ENCODE measurements at places on chromosomes 16 and 17.

DNA sequence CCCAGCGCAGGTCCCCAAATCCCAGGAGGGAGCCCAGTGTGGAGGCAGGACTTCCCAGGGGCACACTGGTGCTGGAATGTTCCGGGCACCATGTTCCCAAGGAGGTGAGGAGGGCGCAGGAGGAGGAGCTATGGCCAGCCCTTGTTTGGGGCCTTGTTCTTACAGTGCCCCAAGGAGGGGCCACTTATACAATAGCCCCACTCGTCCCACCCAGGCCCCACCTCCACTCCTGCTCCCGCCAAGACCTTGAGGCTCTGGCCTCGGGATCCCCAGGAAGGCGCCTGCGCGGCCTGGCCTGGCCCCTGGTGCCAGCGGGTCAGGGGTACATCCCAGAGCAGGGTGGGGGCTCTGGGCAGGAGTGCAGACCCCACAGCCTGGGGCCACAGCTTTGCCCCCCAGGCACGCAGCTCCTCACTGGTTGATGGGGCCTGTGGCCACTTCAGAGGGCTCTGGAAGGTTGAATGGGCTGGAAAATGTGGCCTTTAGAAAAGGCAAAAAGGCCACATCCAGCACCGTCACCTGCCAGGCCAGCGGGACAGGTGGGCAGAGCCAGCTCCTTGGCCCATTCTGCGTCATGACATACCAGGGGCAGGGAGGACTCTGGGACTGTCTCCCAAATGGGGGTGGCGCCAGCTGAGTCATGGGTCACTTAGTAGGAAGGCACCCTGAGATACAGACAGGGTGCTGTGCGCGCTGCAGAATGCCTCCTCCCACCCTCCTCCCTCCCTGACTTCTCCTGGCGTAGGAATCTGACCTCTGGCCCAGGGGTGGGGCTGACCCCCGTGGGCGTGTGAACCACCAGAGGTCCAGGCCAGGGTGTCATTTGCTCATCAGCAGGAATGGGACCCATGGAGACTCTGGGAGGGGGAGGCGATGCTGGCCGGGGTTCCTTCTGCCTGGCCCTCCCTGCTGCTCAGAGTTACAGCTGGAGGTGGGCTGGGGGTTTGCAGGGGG, 32.3 kb upstream of the PVALEF start:
- DNase-seq = no peak

- no peak for DNase-seq
Measured at GRCh38 chr17:59341922-59342321, 10.5 kb downstream of the YPEL2 start.

GRCh38 chr17:71941920-71942319, 178.9 kb upstream of the SOX9 start:
- DNase-seq = no peak

GRCh38 chr16:87334651-87335624, 17.7 kb upstream of the C16orf95 start:
- DNase-seq = no peak

GRCh38 chr17:75888484-75888883, 8.3 kb downstream of the TRIM65 start:
- no peak for DNase-seq

- no peak for DNase-seq
Measured at GRCh38 chr17:4319221-4319620, 47.3 kb downstream of the UBE2G1 start.

DNA sequence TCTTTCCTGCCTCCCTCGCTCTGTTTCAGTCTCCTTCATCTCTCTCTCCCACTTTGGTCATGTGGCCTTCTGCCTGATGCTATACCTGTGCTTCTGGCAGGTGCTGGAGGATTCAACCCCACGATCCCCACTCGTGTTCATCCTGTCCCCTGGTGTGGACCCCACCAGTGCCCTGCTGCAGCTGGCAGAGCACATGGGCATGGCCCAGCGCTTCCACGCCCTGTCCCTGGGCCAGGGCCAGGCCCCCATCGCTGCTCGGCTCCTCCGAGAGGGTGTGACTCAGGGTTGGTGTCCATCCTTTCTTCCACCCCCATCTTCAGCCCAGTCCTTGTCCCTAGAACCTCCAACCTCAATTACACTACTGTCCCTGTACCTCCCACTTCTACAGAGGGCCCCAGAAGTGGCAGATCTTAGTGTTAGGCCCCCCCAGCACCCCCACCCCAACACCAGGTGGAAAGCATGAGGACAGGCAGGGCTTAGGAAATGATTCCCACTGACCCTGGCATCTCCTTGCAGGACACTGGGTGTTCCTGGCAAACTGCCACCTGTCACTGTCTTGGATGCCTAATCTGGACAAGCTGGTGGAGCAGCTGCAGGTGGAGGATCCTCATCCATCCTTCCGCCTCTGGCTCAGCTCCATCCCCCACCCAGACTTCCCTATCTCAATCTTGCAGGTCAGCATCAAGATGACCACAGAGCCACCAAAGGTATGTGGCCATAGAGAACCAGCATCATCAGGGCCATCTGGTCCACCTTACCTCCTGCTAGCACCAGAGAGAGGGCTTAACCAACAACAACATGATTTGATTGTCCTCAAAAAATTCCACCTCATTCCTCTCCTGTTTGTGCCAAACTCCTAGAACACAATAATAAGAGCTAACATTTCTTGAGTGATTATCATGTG, 9.7 kb upstream of the KDM6B start:
- DNase-seq = no peak

GRCh38 chr16:50942143-50942542, 200.3 kb downstream of the CYLD start:
- DNase-seq = no peak

- no peak for DNase-seq
Measured at GRCh38 chr17:41296846-41297245, 5.8 kb downstream of the KRTAP29-1 start.

DNA sequence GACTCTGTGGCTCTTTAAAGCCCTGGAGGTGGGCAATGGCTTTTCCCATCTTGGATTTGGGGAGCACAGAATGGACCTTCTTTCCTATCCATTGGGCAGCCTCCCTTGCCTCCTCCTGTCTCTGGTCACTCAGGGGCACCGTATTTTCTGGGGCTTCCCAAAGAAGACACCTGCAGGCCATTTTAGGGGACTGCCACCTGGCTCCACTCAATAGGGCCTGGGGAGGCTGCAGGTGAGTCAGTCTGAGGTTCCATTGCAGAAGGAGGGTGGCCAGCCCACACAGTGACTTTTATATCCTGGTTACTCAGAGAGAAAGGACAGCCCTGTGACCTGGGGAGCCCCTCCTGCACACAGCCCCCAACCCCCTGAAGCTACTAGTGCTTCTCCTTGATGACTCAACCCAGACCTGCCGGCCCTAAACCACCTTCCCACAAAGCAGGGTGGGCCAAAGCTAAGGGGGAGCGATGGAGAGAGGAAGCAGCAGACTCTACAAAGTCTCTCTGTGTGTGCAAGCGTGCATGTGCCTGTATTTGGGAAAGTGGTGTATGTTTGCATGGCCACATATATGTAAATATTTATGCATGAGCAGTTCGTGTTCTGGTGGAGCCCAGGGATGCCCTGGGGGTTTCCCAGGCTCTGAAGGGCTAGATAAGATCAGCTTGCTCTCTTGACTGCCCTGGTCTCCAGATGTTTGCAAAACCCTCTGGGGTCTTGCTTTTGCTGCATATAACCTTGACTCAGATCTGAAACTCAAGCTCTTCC, 5.0 kb downstream of the CX3CL1 start:
- DNase-seq = peak; percentile 58

DNA sequence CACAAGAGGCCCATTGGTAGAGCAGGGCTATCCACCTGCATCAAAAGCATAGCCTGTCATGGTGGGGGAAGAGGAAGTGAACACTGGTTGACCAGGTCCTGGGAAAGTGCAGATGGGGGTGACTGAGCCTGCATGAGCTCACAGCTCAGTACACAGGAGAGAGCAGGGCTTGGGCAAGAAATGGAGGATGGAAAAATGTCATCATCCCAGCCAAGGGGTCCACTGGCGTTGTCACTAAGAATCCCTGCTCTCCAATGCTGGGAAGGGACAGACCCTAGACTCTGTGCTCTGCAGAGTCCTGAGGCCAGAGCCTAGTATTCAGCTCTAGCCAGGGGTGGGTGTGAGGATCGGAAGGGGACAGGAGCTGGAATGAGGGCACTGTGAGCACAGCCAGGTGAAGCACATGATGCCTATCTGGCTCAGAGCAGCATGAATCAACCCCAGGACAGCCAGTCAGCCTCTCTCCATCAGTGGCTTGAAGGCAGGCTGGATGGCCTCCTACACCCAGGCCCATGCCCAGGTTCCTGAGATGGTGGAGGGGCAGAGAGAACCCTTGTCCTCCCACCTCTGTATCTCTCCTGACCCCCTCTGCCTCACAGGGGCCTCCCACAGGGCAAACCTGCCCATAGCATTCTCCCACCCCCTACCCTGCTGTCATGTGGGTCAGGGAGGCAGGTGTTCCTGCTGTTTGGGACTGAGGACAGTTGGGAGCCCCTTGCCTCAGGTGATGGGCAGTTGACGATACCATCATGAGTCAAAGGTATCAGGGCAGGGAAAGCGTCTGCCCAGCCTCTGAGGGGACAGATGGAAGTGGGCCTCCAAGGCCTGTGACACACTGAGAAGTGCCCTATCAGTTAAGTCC, 13.8 kb upstream of the CTCF start:
- no peak for DNase-seq

DNA sequence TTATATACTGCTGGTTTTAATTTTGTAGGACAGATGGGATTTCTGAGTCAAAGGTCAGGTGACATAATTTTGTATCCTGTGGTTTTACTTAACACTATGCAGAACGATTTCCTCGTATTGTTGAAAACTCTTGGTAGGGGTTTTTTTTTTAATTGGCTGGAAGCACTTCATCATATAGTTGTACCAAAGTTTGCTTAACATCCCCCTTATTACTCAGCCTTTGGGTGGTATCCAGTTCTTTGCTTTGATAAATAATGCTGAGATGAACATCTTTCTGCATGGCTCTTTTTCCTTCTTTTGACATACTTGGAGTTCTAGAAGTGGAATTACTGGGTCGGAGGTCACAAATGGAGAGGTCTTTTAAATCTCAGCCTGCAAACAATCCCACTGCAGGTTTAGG, 419.1 kb downstream of the MAF start:
- DNase-seq = no peak

DNA sequence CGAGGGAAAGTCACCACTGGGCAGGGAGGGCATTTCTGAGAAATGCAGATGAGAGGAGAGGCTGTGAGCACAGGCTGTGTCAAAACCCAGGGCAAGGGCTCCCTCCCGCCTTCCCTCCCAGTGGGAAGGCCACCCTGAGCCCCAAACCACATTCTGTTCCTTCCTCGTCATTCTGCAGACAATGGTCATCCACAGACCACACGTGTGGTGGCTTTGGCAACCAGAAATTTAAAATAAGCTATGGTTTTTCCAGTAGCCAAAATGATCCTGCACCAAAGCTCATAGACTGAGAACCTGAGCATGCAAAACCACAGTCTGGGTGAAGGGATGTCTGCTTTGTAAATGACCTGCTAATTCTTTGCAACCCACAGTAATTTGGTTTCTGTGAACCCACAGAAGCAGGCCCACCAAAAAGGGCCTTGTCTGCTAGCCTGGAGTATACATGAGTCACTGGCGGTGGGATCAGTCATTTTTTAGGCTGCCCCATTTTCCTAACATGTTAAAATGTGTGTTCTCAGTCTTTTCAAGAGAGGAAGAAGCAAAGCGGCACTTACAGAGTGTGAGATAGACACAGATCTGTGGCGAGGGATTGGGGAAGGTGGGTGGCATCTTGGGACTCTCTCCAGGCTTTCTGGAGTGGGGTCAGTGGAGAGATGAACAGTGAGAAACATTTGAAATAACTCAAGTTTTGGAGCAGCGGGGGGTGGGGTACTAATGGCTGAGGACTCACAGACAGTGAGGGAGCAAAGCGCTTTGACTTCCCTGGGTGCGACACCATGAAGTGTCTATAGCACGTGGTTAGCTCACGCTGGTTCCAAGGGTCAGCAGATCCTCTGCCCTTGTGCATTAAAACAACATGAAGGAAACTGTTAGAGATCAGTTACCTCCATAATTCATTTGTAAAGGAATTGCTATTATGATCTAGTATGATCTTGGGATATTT, 20.5 kb downstream of the GRB7 start:
- no peak for DNase-seq

GRCh38 chr16:81548876-81549546, 104.4 kb downstream of the CMIP start:
- peak; percentile 78 for DNase-seq

DNA sequence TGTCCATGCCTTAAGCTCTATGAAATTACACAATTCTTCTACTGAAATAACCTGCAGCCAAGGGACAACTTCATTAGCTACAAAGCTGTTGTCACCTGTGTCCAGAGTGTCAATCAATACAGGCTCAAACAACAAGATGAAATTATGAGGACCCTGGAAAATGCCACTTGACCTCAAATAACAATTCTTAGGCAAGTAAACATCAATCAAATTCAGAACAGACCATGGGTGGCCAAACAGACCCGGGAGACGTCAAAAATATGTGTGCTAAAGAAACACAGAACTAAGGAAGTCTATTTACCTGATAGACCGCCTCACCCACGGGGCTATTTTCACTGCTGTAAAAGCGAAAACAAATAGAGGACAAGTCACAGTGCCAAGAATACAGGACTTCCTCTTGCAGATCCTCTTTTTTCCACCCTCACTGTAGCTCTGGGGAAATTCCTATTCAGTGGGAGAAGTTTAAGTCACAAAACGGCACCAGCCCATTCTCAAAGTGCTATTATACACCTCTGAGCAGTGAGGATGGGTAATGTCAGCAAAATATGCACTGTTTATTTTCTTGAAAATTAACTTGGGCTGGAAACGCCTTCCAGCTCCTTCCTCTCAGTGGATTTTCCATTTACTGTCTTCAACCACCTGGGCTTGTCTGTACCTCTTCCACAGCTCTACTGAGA, 2.7 kb downstream of the LITAF start:
- DNase-seq = no peak

GRCh38 chr16:3554351-3554928, 22.8 kb downstream of the NLRC3 start:
- DNase-seq = no peak

DNA sequence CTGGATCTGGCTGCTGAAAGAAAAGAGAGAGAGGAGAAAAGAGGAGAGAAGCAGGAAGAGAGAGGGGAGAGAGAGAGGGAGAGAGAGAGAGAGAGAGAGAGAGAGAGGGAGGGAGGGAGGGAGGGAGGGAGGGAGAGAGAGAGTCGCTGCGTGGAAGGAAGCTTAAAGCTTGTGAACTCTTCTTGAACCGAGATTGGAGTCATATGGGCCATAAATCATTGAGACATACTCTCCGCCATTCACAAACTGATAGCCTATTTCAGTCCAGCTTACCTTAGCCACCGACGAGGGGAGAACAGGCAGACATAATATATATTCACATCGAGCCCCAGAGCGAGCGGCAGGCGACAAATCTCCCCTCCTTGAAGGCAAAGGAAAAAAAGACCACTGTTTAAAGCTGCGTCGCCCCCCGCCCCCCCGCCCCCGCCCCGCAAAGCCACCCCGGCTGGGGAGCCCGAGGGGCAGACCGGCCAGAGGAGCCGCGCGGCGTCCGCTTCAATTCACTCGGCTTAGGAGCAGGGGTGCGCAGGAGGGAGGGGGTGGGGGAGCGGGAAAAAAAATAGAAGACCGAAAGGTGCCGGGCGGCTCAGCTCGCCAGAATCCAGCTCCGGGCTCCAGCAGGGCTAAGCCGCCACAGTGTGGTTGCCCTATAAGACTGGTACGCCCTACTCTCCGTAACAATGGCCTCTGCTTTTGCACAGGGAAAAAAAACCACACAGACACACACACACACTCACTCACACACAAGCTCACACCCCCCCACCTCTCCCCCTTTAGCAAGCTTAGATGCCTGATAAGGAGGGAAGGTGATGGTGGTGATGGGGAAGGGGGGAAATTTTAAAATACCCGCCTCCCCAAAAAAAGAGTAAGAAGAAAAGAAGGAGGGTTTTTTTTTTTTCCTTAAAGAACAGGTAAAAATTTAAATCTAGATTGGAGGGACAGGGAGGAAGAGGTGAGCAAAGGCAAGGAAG, 10.6 kb upstream of the HOXB2 start:
- DNase-seq = peak; percentile 90

Measured in RCC 7860 (cell line).